ENCODE measurements at places on chromosomes 16 and 17.

- DNase-seq, result no peak
Measured at GRCh38 chr16:35730251-35730650, 2270.8 kb downstream of the TP53TG3F start.

DNA sequence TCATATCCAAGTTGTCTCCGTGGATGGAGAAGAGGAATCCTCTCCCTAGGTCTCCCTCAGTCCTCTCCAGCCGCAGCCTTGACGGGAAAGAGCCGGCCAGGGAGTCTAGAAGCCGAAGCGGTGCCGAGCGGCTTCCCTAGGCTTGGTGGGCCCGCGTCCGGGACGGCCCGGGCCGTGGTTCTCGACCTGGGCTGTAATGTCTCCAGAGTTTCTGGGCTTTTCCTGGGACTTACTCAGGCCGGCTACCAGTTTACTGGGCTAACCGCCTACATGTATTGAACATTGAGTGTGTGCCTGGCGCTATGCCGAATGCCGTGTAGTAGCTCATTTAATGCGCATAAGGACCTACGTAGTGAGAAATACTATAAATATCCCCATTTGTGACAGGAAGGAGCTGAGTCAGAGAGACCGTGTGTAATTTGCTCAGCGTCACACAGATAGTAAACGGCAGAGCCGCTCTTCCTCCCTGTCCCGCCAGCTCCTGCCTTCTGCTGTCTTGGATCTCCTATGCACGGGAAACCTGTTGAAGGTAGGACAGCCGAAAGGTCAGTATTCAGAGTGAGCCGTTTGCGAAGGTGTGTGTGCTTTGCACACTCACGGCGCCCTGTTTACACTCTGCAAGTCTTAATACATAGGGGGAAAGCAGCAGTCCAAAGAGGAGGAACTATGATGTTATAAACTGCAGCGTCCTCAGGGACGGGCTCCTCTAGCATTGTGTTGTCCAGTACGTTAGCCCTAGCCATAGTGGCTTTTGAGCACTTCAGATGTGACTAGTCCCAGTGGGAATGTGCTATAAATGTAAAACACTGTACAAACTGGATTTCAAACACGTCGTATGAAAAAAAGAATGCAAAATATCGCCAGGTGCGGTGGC lies 723 bp upstream of the SPAG5 start:
- DNase-seq, result peak; percentile 71

- no peak for DNase-seq
Measured at GRCh38 chr17:1022278-1023024, 25.5 kb downstream of the TIMM22 start.

DNA sequence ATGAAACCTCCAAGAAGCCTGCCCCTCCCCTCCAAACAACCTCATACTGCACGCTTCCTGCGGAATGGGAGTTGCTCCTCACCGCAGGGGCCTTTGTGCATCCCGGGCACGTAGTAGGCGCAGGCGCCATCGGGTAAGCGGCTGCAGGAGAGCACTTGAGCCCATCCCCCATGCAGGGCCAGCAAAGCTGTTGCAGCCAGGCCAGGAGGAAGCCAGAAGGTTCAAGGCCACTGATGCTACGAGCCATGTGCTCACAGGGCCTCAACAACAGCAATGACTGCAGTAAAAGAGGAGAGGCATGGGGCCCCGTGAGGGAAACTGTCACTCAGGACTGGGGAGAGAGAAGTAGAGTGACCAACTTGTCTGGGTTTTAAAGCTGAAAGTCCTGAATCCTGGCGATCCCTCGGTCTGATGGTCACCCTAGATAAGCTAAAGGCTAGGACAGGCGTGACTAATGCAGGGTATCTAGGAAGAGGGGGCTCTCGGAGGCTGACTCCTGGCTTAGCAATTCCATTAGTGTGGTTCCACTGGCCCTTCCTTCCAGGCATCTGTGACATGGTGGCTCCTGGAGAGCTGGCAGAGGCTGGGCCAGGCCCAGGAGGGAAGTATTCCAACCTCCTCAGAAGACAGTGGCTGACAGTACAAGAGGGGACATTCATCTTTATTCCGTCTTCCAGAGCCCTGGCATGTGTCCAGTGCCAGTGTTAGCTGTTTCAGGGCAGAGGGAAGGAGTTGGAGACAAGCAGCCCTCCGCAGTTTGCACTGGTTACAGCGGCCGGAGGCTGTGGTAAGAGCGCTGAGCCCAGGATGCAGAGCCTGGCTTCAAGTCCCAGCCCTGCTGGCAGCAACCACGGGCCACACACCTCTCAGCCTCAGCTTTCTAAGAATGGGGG lies 20.8 kb downstream of the GOSR2 start:
- peak; percentile 25 for DNase-seq

- no peak for DNase-seq
Measured at GRCh38 chr17:32865141-32865540, 11.8 kb downstream of the MYO1D start.

DNA sequence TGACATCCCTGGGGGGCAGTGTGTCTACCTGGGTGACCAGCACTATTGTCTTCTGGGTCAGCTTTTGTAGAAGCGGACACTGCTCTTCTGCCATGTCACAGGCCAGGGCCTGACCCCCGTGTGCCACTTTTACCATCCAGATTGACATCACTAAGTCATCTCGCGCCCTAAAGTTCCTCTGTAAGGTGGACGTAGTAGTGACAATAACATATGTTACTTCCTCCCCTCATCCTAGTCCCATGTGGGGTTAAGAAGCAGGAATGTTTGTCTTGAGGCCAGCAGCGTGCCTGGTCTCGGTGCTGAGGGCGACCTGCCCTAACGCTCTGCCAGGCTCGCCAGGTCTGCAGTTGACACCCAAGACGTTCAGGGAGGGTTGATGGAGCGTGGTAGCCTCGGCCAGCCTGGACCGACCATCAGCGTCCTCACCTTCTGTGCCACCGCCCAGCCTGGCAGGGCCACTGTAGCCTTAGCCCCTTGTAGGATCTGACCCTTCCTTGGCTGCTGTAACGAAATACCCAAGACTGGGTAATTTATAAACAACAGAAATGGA lies 20.7 kb downstream of the GAA start:
- DNase-seq, result no peak

DNA sequence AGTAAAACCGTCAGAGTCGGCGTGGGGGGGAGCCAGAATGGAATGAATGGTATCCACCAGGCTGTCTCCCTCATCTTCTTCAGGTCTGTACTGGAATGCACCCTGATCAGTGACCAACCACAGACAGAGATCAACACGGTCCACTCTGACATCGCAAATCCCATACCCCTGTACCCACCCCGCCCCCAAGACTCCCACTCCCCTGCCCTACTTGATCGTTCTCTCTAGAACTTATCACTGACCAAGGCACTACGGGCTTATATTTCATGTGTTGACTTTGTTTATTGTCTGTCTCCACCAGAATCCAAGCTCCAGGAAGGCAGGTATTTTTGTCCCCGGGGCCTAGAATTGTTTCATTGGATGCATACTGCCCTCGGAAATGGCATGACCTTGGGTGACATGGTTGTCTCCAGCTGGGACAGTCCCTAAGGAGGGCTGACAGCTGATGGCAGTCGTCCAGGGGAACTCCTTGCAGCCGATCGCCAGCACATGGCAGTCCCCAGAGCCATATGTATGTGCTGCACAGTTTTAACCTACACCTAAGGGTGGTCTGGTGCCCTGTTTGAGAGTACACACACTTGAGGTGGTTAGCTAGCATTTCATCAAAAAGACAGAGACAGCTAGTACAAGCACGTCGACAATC lies 526 bp upstream of the MFSD6L start:
- no peak for DNase-seq

DNA sequence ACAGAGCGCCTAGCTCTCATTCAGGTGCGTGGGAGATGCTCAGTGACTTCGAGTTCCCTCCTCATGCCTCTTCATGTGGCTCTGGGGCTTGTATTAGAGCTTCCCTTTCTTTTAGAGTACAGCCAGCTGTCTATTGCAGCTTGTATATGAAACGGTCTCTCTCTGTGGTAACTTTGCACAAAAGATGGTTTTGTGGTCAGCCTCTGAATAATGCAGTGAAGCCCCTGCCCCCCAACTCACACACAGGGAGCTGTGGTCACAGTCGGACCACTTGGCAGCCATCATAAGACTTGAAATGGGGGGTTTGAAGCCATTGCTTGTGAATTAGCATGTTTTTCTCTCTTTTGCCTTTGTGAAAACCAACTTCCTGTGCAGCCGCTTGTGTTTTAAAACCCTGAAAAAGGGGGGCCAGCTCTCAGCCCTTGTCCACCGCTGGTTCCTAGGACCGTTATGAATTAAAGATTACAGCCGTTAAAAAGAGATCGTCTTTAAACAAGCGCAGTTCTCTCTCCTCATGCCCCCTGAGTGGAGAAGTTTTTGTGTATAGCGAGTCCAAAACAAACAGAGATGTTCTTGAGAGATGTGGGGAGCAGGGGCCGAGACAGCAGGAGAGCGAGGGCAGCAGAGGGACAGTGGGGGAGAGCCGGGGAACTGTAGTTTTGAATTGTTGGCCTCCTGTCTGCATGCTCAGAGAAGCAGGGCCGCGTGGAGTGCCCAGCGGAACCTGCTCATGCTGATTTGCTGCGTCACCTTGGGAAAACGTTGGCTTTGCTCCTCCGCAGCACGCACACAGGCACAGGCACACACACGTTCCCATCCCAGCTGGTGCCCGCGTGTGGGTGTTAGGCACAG lies 199.0 kb downstream of the MSI2 start:
- peak; percentile 42 for DNase-seq

DNA sequence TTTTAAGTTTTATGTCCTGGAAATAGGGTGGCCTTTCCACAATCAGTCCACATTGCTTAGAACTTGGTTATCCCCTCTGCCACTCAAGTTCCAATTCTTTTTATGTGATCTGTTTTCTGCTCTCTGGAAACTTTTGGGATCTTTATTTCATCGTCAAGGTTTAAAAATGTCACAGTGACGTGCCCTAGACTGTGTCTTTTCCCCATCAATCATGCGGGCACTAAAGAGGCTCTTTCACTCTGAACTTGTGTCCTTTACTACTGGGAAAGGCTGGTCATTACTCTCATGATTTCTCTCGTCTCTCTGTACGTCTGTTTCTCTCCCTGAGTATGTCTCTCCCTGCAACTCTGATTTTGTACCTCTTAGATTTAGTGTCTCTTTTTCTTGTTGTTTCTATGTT lies 189.8 kb upstream of the AXIN2 start:
- DNase-seq, result no peak

DNA sequence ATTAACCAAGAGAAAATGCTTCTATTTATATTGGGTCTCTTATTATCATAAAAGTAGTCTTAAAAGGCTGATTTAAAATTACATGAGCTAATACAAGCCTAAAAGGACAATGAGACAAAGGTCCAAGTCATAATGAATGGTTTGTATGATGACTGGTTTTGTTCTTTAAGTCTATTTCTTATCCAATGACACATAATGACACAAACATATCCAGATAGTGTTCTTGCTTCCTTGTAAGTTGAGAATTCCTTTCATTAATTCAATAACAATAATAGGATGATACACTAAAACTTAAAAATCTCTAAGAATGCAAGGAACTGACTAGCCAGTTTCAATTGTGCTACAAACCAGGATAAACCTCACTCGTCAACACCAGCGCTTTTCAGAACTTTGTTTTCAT lies 244.1 kb downstream of the CEP112 start:
- no peak for DNase-seq

Measured in activated naive CD8-positive, alpha-beta T cell treated with anti-CD3 and anti-CD28 coated beads, Interleukin-2, amount 50 U/mL, for 24 hours (primary cell).